ENCODE measurements at places on chromosomes 5 and 9.

DNA sequence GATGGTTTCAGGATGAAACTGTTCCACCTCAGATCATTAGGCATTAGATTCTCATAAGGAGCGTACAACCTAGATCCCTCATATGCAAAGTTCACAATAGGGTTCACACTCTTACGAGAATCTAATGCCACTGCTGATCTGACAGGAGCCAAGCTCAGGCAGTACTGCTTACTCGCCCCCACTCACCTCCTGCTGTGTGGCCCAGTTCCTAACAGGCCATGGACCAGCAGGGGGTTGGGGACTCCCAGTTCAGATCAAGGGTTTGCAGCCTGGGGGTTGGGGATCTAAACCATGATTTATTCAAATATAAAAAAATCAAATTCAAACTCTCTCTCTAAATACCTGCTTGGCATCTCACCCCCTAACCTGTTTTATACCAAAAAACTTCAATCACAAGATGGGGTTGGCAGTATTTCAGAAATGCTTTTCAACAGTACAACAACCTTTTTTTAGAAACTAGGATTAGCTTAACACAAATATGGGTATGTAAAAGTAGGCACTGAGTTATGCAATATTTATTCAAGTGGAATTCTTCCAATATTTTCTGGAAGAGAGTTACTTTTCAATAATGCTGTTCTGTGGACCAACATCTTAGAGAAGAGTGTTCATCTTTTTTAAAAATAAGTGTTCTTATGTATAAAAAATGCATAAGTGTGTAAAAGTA lies 30.1 kb upstream of the SLC12A2 start:
- no peak for DNase-seq

GRCh38 chr5:76983468-76983867 lies 30.6 kb downstream of the CRHBP start:
- DNase-seq = no peak

- no peak for DNase-seq
Measured at GRCh38 chr9:99359336-99359735, 137.3 kb downstream of the SEC61B start.

DNA sequence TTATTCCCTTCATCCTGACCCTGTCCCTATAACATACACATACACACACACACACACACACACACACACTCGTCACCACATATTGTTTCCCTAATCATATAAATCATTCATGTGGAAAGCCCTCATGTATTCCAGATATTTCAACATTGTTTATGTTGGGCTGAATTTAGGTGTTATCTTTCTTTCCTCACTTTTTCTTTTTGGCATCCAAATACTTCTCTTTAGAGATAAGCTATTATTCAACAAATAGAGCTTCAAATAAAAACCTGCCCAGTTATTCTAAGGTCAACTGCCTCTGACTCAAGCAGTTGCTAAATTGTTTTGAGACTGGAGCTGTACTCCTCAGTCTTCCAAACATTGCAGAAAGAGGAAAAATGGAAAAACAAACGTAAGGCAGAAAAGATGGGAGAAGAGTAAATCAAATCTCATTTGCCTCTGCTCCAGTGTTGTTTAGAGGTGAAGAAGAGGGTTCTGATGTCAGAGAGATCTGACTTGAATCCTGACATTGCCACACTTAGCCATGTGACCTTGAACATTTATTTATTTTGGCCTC lies 215.7 kb downstream of the GAS1 start:
- DNase-seq = no peak

DNA sequence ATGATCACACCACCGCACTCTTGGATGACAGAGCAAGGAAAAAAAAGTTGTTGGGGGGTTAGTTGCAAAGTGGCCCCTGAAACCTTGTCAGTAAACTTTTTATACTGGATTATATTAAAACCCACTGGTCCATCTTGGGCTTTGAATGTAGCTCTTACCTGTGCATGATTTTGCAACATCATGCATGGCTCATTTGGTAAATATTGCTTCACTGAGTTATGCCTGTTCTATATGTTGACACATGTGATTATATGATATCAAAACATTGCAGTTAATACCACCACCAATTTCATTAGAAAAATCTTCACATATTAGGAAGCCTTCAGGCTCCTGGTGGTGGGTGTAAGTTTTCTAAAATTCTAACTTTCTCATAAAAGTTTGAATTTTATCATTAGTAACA lies 41.9 kb downstream of the DYNC2I2 start:
- no peak for DNase-seq

DNA sequence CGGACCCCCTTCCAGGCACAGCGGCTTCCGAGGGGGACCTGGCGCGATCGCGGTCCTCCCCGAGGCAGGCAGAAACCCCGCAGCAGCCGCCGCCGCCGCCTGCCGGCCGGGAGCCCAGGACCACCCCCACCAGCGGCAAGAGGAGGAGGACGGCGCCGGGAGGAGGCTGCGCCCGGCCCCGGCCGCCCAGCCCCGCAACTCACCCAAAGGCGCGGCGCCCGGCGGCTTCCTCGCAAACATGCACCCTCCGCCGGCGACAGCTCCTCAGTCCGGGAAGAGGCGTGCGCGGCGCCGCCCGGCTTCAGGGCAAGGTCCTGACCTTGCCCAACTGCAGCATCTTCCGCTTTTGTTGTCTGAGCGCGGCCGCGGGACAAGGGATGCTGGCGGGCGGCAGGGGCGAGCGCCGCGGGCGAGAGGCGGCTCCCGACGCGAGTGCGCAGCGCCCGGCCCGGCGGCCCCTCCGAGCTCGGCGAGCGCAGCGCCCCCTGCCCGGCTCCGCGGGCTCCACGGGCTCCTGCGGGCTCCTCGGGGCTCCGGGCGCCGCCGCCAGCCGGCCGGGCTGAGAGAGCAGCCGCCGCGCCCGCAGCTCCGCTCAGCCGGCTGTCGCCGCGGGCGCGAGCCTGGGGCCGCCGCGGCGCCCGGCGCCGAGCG lies 507 bp downstream of the CTNND2 start:
- no peak for DNase-seq
